CD4-positive, alpha-beta T cell treated with Interleukin-10 for 1 hour (primary cell): ENCODE measurements at places on chromosomes 5 and 9.

DNA sequence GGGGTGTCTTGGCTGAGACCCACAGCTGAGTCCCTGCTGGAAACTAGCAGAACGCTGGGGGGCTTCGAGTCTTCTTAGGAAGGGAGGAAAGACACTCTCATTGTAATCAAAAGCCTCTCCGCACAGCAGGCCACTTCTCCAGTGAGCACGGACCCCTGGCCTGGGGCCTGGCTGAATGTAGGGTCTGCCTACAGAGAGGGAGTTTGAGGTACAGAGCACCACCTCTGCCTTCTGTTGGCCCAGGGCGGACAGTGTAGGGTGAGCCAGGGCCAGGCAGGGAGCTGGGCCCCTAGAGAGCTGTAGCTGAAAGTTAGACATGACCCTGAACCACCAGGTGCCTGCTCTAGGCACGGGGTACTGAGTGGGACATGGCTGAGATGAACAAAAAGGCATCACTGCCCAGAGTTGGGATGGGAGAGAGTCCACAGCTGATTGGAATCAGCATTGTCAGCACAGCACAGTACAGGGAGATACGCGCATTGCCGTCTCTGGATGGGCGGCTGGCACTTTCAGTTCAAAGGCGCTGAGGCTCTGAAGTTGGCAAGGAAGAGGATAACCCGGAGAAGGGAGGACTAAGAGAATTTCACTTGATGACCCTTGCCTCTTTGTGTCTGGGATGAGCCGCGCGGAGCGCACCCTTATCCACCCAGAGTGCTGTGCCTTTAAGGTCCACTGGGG lies 363 bp upstream of the SLC25A48 start:
- DNase-seq: no peak

- no peak for DNase-seq
Observed at GRCh38 chr5:135238622-135239452, 160.2 kb downstream of the MACROH2A1 start.

- DNase-seq: no peak
Observed at GRCh38 chr5:9658706-9659105, 28.6 kb upstream of the TAS2R1 start.

DNA sequence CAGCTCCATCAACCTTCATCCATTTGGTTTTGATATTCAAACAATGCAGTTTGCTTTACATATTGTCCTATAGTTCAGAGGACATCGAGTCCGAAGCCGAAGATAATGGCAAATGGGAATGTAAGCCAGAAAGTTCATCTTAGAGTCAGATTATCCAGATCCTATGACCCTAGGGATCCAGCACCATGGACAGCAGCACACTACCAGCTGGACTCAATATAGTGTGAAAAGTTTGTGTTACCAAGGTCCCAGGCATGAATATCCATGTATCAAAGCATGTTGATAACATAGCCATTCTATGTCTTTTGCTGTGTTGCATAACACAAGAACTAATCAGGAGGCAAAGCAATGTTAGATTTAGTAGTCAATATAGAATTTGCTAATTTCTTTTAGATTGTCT lies 46.3 kb downstream of the FSTL4 start:
- DNase-seq: no peak

DNA sequence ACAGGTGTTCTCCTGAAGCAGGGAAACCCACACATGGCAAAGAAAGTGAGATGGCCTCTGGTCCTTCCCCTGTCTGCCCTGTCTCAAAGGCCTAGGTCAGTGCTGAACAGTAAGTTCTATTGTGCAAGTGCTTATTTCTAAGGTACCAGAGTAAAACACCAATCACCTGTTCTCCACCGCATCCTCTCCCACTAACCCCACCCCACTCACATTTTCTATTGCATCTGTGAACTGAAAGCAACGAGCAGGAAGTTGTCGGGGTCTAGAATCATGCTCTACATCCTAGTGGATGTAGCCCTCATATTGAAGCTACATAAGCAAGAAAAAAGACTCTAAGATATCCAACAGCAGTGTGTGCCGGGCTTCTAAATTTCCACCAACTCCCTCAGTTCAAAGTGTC lies 265.9 kb downstream of the ENC1 start:
- DNase-seq: no peak

GRCh38 chr5:174793684-174794328 lies 69.4 kb downstream of the MSX2 start:
- peak; percentile 35 for DNase-seq

DNA sequence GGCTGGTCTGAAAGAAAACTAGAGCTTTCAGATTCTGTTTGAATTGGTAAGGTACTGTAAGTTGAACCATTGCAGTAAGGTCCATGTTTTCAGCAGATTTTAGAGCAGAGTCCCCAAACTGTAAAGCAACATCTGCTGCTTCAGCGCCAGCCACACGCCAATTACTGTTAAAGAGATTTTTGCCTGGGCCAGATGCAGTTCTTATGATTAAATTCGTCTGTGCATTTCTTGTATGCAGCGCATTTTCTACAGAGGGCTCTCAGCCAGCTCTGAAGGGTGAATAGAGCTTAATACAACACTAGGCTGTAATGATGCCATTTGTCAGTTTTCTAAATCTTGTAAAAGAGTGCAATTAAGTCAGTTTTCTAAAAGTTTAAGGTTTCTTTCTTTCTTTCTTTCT lies 246.3 kb downstream of the COX7C start:
- DNase-seq: no peak

GRCh38 chr5:38929838-38930237 lies 84.0 kb downstream of the OSMR start:
- DNase-seq: no peak

DNA sequence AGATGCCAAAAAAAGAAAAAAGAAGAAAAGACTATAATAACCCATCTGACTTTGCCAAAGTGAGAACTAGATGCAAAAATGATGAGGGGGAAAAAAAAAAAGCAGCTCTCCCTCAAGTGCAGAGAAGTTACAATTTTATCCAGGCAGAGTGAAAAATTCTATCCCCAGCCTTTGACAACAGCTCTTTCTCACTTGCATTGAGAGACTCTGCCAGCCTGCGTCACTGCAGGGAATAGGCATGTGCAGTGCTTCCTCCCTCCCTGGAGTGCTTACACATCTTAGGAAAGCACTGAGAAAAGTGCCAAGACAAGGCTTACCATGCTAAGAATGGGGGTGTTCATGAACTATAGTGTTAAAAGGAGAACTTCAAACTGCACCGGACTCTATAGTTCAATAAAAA lies 418.6 kb upstream of the TYRP1 start:
- DNase-seq: no peak

DNA sequence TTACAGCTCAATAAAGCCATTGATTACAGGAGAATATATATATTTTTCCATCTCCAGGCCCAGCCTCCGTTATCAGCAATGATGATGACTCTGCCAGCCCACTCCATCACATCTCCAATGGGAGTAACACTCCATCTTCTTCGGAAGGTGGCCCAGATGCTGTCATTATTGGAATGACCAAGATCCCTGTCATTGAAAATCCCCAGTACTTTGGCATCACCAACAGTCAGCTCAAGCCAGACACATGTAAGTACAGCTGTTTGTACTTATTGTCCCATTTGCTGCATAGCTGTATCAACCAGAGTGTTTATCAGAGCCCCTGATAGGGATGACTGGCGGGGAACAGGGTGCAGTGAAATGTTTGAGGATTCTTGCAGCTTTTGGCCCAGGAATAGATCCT lies 197.7 kb downstream of the NTRK2 start:
- no peak for DNase-seq

DNA sequence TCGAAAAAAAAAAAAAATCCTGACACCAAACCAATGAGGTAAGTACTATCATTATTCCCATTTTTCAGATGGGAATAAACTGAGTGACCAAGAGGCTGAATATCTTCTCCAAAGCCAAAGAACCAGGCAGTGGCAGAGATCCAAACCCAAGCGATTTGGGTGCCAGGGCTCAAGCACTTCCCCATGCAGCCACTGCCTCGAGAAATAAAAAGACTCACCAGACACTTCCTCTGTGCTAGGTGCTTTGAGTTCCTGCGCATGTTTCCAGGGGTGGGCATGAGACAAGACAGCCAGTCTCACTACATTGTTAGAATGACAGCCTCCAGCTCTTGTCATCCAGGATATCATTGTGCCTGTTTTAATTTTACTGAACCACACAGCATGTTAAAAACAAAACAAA lies 2.3 kb upstream of the RPL26L1 start:
- DNase-seq: no peak

GRCh38 chr5:30572279-30572678 lies 621.2 kb upstream of the CDH6 start:
- DNase-seq: no peak

DNA sequence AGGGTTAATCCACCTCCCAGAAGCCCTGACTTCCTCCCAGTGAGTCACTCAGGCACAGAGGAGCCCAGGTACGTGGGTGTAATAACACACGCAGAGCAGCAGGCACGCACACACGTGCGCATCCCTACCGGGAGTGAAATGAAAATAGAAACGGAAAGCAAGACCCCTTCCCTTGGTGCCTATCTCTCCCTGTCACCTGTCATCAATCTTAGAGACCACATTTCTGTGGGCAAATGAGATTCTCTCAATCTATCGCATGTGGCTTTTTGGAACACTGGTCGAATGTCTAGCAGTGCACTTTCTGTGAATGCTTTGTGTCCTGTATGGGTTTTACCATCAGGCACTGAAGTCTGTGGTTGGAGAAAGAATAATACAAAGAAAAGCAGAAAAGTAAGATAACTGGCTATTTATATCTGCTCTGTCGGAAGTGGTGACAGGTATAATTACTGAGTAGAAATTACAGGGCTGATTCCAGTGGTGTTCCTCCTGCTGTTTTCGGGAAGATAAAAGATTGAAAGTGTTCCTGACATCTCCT lies 137.7 kb upstream of the GRIA1 start:
- peak; percentile 19 for DNase-seq

DNA sequence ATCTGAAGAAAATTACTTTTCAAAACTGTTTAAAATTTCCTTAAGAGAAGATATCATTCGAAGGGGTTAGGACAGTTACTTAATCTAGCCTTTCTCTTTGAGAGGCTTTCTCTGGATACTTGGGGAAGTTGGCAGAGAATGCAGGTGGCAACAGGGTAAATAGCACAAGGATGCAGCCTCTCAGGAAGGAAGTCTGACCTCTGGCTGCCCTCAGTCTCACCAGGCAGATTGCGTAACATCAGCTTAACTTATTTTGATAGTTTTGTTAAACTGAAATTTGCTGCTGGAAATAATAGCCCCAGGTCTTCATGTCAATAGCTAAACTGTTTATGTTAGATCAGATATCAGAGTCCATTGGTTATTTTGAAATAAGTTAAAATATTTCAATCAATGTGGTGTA lies 20.4 kb downstream of the CCDC192 start:
- no peak for DNase-seq

DNA sequence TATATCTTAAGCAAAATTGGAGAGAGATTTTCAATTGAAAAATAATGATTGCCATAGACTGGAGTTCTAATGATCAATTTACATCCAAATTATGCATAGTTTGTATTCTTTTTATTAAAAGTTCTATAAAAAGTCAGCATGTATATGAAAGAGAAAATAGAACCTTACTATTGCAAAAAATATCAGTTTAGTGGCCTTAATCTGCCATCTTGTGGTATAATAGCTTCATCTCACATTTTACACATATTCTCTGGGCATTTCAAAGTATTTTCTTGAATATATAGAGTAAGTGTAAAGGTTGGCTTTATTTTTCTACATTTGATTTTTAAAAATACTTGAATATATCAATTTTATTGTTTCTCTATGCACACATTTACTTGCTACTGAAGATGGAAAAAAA lies 1858.6 kb upstream of the CDH9 start:
- DNase-seq: no peak

DNA sequence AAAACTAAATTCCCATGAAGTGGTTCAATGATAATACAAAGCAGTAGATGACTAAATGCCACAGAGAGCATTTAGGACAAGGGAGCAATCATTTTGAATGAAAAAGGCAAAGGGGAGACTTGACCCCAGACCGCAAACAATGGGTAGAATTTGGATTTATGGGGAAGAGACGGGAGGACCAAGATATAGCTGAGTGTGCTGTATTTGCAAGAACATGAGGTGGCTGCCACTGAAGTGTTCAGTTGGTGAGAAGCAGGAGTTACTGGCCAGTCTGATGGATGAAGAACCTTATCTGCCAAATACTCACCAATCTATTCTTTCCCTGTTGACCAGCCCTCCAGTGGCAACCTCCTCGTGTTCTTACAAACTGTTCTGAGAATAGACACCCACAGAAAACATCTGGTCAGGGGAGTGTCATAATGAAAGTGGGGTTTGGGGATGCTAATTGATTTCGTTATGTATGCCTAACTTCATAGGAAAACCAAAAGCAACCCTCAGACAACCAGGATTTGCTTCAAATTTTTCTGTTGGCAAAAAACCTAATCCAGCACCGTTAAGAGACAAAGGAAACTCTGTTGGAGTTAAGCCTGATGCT lies 19.8 kb downstream of the TDRD7 start:
- no peak for DNase-seq

DNA sequence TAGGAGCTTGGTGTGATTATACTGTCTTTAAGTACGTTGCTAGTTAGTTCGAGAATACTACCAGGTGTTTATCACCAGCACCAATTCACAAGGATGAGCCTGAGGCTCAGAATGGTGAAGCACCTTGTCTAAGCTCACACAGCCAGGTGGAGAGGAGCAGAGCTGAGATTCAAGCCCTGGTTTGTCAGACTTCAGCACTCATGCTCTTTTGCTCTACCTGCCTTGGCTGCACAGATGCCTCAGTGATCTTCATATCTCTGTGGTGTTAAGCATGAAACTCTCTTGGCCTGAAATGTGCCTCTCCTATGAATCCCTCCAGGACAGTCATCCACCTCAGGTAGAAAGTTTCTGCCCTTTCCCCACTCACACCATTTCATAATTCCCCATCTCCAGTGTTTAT lies 12.2 kb downstream of the CAMK4 start:
- DNase-seq: no peak

DNA sequence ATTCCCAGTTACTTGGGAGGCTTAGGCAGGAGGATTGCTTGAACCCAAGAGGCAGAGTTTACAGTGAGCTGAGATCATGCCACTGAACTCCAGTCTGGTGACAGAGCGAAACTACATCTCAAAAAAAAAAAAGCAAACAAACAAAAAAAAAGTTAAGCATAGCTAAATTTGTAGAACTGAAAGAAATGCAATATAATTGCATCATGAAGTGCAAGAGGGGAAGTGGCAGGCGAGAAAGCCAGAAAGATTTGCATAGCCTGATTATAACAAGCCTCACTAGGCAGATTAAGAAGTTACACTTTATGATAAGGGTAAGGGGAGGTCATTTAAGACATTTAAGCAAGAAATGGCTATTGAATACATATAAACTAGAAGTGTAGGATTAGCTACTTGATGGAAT lies 187.1 kb downstream of the EDIL3 start:
- DNase-seq: no peak

DNA sequence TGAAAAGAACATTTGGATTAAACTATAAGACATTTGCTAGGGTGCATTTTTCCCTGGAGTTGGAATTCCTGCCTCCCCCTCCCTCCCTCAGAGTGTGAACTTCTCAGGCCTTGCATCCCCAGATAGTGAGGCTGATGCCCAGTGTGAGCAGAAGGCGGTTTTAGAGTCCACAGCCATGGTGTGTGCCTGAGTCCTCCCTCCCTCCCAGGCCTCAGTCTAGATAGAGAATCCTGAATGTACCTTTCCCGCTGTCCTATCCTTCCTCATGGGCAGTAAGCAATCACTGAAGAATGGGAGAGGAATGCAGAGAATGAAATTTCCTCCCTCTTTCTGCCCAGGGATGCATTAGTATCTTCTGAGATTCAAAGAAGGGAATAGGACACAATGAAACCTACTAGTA lies 108.5 kb downstream of the RASGRF2 start:
- no peak for DNase-seq
